ENCODE measurements at places on chromosomes 7 and 10. TPM values are rescaled to one million over a fixed set of nuclear protein-coding genes. Genes with fewer than 3 reads are reported as not detected.

DNA sequence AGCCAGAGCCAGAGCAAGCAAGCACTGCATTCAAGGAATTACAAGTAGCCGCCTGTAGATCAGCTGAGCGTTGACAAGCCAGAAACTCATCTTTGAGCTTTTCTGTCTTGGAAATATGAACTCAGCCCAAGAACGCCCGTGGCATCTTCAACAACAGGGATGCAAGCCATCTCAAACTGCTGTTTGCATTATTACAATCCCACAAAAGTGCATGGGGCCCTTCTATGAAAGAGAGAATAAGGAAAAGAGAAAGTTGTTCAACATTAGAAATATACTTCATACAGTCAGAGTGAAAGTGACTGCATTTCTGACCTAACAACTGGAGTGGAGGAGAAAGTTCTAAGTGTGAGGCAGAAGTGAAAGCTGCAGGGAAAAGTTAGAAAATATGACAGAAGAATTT, 6.5 kb downstream of the SGCE start:
- no peak for DNase-seq

The LIPJ gene
- 0.19 TPM for polyA plus RNA-seq

DNA sequence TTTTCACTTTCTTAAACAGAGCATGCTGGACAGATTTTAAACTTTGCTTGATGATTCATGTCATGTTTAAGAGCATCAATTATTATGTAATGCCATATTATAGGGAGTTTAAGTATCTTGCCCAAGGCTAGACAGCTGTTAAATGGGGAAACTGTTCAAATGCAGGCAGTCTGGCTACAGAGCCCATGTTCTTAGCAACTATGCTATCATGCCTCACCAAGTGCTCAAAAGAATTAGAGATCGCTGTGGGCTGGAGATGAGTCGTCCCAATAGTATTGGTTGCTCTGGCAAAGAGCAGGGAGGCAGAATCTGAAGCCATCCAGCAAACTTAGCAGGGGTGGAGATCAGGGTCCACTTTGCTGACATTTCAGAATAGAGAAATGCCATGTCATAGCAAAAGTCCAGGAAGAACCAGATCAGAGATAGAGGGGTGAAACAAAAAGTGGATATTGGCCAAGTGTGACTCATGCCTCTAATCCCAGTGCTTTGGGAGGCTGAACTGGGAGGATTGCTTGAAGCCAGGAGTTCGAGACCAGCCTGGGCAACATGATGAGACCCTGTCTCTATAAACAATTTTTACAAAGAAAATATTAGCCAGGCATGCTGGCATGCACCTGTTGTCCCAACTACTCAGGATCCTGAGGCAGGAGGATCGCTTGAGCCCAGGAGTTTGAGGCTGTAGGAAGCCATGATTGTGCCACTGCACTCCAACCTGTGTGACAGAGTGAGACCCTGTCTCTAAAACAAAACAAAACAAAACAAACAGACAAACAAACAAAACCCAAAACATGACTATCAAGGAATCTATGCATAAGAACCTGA, 57.8 kb downstream of the BAMBI start:
- no peak for DNase-seq

DNA sequence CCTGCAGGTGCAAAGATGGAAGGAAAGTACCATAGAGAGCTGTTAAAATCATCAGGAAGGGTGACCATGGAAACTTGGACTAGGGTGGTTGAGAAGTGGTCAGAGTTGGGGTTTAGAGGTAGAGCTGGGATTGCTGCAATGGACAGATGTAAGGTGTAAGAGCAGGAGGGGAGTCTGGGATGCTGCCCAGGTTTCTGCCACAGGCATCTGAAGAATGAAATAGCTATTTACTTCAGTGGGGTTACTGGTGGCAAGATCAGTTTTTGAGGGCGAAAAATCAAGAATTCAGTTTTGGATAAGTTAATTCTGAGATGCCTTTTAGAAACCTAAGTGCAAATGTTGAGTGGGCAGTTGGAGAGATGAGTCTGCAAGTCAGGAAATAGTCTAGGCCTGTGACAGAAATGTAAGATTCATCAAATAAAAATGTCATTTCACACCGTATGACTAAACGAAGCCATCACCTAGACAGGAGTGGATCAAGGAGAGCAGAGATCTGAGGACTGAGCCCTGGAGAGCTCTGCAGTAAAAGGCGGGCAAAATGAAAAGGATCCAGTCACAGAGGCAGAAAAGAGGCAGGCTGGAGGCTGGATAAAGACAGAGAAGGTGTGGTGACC, 22.7 kb upstream of the TOMM7 start:
- no peak for DNase-seq

The GDF2 gene
- polyA plus RNA-seq, result 0.28 TPM

DNA sequence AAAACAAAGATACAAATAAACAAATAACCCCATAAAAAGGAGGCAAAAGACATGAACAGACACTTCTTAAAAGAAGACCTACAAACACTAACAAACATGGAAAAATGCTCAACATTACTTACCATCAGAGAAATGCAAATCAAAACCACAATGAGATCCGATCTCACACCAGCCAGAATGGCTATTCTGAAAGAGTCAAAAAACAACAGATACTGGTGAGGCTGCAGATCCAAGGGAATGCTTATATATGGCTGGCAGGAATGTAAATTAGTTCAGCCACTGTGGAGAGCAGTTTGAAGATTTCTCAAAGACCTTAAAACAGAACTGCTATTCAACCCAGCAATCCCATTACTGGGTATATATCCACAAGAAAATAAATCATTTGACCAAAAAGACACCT, 80.4 kb upstream of the NRP1 start:
- no peak for DNase-seq

DNA sequence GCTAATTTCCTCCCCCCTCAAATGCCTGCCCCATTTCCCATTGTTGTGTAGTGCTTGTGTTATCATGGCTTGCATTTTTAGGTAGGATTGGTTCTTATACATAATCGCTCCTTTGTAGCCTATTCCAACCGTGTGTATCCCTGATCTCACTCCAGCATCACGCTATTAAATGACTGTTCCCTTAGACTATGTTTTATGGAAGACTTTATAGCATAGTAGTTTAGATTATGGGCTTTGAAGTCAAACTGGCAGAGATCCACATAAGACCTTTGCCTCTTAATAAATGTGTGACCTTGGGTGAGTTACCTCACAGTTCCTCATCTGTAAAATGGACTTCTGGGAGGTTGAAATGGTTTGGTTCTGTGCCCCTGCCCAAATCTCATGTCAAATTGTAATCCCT, 5.4 kb upstream of the RABGEF1 start:
- no peak for DNase-seq

- peak; percentile 81 for DNase-seq
Observed at GRCh38 chr7:150994141-150994837, 3.5 kb downstream of the NOS3 start.

- DNase-seq, result no peak
Observed at GRCh38 chr7:129664029-129665012, 52.8 kb downstream of the NRF1 start.

The CUBN gene
- polyA plus RNA-seq, result 3.3 TPM

GRCh38 chr7:22256541-22257096, 100.3 kb downstream of the RAPGEF5 start:
- no peak for DNase-seq

The AFAP1L2 gene
- 38.1 TPM for polyA plus RNA-seq

The ZSWIM8 gene
- polyA plus RNA-seq, result 101 TPM

GRCh38 chr7:37524797-37525196, 76.1 kb upstream of the ELMO1 start:
- no peak for DNase-seq

The GPR15LG gene
- polyA plus RNA-seq, result not detected

DNA sequence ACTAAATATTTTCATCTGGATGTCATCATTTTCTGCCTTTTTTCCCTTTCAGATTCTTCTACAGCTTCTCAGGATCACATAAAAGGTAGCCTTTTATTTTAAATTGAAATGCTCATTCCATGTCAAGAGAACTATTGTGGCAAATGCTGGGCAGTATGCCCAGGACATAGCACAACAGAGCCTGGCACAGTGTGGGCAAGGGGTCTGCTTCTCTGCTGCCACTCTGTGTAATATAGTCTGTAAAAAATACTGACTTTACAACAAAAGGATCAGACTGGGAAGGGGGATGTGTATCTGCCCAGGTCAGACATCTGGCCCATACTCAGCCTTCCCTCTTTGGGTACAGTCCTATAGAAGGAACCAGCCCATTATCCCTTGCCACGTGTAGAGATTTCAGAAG, 62.7 kb downstream of the CUZD1 start:
- DNase-seq, result no peak

DNA sequence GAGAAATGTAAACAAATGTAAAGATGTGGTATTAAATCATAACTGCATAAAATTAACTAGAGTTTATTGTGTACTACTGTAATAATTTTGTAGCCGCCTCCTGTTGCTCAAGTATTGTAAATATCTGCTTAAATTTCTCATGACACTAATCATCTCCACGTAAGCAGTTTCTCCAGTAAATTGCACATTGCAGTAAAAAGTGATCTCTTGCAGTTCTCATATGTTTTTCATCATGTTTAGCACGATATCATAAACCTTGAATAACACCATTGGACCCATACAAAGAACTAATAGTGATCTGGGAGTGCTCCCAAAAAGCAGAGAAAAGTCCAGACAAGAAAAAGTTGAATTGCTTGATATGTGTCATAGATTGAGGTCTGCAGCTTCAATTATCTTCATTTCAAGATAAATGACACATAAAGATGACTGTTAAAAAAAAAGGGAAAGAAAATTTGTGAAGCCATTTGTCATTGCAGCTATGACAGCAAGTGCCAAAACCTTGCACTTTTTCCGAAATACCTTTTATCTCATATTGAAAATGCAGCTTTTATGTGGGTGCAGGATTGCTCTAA, 15.3 kb downstream of the LIPA start:
- no peak for DNase-seq

GRCh38 chr10:47035171-47035818, 124.1 kb downstream of the PTPN20 start:
- DNase-seq, result no peak

The BAMBI gene
- polyA plus RNA-seq, result 134 TPM

DNA sequence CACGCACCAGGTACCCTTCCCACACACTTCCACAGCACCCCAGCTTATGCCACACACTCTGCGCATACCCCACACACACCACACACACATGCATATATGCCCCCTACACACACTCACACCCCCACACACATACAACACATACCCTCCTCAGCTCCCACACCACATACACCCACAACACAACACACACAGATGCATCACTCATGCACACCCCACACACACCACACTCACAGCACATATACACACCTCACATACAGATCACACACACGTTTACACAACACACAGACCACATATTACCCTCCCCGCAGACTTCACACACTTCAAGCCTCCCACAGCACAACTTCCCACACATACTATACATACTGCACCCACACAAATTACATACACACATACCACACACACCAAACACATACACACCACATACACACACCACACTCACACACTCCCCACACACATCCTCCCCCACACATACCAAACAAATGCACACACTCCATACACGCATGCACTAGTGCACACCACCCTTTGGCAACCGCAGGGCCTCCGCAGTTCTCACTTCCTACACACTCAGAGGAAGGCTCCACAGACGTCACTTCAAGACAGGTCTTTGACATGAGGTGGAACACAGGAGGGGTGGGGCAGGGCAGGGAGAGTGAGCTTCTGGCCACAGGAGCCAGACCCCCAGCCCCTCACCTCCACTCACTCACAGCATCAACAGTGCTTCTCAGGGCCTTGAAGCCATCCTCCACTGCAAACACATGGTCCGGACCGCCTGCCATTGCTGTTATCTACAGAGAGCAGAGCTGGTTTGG, 18.5 kb upstream of the ANTXRL start:
- no peak for DNase-seq

- DNase-seq, result no peak
Observed at GRCh38 chr10:113939212-113939860, 84.9 kb downstream of the NHLRC2 start.

DNA sequence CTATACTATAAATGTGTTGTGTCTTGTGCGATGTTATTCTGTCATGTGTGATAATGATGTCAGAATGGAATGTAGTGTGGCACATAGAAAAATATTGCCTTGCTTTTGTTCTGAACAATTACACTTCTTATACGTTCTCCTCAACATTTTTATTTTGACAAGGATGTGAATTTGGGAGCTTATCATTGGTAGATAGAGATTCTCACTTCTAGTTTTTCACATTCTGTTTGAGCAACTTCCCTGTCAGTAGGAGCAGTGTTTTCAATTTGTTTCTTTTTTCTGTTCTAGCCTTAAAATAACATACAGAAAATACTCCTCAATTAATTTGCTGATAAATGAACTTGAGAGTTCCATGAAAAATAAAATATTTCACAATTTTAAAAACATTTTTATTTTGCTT, 17.6 kb downstream of the SUN3 start:
- DNase-seq, result no peak

The NYAP1 gene
- polyA plus RNA-seq, result 3.0 TPM

- DNase-seq, result peak; percentile 57
Observed at GRCh38 chr7:100483722-100484672, at the start of gene NYAP1. Gene NYAP1 (plus strand): TSS chr7:100483927. CDS start chr7:100485312, 1,385 bp downstream.

The ZP3 gene
- polyA plus RNA-seq, result 2.3 TPM

The MRLN gene
- 0.80 TPM for polyA plus RNA-seq

- no peak for DNase-seq
Observed at GRCh38 chr7:34025600-34025999, 120.3 kb downstream of the BMPER start.

The NEURL1 gene
- 1.3 TPM for polyA plus RNA-seq

The TFR2 gene
- polyA plus RNA-seq, result 1.6 TPM

- no peak for DNase-seq
Observed at GRCh38 chr10:121812031-121812430, 115.8 kb downstream of the ATE1 start.

The PNLIPRP3 gene
- polyA plus RNA-seq, result not detected

GRCh38 chr10:113151190-113151666, 201.2 kb downstream of the TCF7L2 start:
- no peak for DNase-seq

The NEUROG3 gene
- 0.12 TPM for polyA plus RNA-seq

The SERPINE1 gene
- polyA plus RNA-seq, result 4.6 TPM

The CPN1 gene
- not detected for polyA plus RNA-seq

- no peak for DNase-seq
Observed at GRCh38 chr7:66575398-66575797, 53.3 kb upstream of the KCTD7 start.

- DNase-seq, result no peak
Observed at GRCh38 chr10:121309164-121309563, 289.1 kb downstream of the FGFR2 start.

- DNase-seq, result no peak
Observed at GRCh38 chr7:146131701-146132100, 15.1 kb downstream of the CNTNAP2 start.

DNA sequence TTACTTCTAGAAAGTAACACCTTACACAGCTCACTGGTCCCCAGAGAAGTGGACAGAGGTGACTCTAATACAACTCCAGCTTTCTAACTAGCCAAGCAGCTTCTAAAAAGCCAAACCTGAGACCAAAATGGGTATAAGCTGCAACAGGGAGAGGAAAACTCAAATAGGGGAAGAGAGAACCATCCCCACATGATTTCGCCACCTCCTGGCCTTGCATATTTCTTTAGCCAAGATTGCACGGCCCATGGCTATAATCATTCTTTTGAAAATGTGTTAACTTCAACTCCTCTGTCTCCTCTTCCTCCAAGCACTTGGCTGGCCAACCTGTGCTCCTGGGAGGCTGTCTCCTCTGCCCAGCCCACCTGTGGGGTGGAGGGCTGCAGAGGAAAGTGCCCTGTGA, 28.7 kb downstream of the NUP42 start:
- no peak for DNase-seq

- no peak for DNase-seq
Observed at GRCh38 chr7:31251441-31251840, 89.1 kb downstream of the NEUROD6 start.

GRCh38 chr7:108367946-108368345, 88.3 kb downstream of the NRCAM start:
- no peak for DNase-seq

The VAX1 gene
- polyA plus RNA-seq, result not detected

- no peak for DNase-seq
Observed at GRCh38 chr7:82615527-82615926, 171.9 kb upstream of the CACNA2D1 start.

Data from right lung (tissue), 10 donors.